ENCODE measurements at places on chromosomes 7 and 10.

- DNase-seq = no peak
Measured at GRCh38 chr10:31586723-31587638, 268.0 kb downstream of the ZEB1 start.

DNA sequence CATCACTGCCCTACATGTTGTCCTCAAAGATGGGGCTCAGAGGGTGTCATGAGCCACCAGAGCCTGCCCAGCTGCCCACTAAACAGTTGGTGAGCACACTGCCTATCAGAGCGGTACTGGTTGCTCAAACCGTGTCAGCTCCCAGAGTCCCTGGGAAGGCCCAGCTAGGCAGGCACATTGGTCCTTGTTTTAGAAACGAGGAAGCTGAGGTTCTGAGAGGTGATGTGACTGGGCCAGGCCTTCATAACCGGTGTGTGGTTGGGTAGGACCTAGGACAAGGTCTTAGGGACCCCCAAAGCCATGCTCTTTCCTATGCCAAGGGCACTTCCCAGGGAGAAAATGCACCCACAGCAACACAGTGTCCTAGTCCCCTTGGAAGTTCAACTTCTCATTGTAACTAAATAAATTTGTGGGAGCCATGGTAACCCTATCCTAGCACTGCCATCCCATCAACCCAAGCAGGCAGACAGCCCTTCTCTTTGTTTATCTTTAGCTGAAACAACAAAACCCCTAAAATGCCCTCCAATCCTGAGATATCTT lies 174.7 kb upstream of the PDE1C start:
- DNase-seq = no peak

DNA sequence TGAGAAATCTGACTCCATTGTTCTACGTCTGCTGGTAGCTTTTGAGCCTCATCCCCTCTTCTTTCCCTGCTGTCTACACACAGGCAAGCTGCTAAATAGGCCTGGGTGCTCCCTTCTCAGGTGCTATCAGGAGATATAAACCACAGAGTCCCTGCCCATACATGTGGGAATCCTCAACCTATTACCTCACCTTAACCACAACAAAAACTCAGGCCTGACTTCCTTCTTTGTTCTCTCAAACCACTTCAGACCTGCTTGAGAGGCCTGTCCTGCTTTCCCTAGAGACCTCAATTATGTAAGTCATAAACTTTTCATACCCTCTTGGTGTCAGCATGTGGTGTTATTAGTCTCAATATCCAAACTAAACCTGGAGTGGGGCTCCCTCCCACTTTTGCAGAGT lies 75.0 kb upstream of the MAGI2 start:
- peak; percentile 79 for DNase-seq

GRCh38 chr7:158737064-158737695 lies 32.6 kb upstream of the NCAPG2 start:
- no peak for DNase-seq

DNA sequence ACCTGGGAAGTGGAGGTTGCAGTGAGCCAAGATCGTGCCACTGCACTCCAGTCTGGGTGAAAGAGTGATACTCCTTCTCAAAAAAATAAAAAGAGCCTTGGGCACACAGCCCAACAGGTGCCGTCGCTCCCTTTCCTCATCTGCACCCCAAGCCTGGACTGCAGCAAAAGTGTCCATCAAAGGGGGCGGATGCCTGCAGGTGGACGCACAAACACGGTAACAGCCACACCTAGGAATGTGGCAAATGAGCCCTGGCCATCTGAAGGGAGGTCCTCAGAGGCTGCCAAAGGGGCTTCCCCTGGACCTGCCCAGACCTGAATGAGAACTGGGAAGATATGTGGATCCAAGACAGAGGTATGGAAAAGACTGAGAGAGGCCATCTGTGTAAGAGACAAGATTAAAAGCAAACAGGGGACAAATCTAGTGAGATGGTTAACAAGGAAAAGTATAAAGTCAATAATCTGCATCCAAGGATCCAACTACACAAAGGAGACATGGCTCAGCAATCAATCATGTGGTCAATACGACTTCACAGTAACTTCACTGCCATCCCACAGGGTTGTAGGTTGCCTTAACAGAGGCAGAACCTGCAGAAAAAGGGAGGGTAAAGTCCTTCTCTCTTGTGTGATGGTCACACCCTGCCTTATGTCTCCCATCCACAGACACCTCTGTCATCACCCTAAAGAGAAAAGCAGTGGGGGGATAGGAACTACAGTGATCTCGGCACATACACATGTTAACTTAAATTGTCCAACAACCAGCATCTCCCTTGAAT lies 25.4 kb downstream of the DRGX start:
- no peak for DNase-seq

DNA sequence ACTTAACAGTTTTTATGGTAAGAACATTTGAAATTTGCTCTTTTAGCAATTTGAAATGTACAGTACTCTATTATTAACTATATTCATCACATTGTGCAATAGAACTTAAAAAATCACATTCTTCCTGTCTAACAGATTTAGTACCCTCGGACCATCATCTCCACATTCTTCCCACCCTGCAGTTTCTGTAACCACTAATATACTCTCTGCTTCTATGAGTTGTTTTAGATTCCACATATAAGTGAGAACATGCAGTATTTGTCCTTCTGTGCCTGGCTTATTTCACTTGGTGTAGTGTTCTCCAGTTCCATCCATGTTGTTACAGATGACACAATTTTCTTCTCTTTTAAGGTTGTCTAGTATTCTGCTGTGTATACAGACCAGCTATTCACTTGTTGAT lies 88.9 kb upstream of the SEC61G start:
- no peak for DNase-seq

DNA sequence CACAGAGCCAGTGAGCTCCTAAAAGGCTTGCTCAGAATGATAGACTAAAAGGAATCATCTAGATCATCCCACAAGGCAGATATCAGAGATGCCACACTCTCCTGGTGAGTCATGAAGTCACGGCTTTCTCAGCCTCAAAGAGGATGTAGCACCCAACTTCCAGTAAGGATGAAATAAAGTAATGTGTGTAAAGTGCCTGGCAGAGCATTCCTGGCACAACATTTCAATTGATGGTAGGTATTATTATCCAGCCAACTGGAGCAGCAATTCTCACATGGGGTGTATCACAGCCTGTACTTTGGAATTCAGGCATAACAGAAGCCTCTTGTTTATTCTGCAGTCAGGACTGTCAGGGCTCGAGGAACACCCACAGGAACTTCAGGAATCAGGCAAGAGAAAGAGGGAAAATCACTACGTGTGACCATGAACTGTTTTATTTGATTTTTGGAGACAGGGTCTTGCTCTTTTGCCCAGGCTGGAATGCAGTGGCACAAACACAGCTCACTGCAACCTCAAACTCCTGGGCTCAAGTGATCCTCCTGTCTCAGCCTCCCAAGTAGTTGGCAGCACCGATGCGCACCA lies 5.3 kb upstream of the NAT16 start:
- DNase-seq = no peak

GRCh38 chr7:69843653-69844052 lies 245.4 kb downstream of the AUTS2 start:
- DNase-seq = no peak

DNA sequence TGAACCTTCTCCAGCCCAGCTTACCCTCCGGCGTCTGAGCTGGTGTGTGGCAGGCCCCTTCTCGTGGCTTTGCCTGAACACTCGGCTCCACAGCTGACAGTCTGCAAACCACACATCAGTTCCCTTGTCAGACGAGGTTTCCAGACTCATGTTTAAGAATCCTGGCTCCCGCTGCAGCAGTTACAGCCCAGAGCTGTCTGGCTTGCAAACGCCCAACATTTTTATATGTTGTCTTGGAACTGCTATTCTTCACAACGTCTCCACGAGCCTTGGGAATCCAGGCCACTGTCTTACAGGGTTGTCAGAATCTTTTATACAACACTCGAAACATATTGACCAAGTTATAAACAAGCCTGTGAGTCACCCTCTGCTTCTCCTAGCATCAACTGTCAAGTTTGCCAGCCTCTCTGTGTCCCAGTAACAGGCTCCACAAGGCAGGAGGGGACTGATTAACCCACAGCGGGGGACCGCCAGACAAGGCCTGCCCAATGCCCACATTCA lies 68.1 kb downstream of the TNS3 start:
- DNase-seq = no peak

DNA sequence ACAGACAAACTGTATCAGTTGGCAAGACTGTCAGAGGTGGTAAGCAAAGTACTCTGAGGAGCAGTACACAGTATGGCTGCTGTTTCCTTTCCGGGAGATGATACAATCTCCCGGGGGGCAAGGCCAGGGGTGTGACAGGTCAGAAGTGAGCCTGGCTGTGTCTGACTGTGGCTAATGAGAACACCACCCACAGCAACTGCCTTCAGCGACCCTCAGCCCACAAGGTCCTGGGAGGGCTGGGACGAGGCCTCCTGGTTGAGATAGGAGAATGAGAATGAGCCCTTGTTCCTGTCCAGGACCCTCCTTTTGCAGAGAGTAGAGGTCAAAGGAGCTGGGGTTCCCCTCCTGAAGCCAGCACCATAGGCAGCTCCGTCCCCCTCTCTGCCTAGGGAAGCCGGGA lies 421.7 kb downstream of the TCERG1L start:
- DNase-seq = no peak

DNA sequence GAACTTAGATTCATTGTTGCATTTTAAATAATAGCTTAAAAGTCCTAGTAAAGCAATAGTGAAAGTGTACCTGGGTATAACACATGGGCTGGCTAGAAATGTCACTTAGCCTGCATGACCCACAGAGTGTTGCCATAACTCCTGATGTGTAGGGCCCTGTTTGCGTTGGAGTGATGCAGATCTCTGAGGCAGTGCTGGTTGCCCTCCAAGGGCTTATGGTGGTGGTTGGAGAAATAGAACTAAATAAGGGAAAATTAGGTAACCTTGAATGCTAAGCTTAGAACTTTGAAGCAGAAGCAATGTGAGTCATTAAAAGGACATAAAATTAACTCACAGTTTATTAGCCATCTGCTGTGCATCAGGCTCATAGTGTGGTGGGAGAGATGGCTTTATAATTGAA lies 105.7 kb downstream of the CCNY start:
- no peak for DNase-seq

Measured in DMS79 (cell line).